Naive thymus-derived CD8-positive, alpha-beta T cell (primary cell): ENCODE measurements at places on chromosomes 6 and 20.

DNA sequence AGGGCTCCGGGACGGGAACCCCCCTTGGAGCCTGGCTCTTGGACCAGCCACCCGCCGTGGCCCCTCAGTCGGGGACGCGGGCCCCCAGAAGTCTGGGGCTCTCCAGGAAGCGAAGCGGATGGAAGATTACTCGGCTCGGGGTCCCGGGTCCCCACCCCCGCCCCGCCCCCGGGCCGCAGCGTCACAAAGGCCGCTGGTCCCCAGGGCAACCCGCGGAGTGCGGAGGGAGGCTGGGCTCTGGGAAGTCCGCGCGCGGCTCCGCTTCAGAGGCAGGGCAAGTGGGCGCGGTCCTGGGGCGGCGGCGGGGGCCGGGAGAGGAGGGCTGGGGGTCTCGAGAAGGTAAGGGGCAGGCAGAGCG, at the start of gene FNDC11:
Gene FNDC11 (plus strand): TSS at position 227 of the 358 bp plus-strand sequence. CDS start 1,505 bp downstream, outside the sequence.
- peak; percentile 60 for DNase-seq

DNA sequence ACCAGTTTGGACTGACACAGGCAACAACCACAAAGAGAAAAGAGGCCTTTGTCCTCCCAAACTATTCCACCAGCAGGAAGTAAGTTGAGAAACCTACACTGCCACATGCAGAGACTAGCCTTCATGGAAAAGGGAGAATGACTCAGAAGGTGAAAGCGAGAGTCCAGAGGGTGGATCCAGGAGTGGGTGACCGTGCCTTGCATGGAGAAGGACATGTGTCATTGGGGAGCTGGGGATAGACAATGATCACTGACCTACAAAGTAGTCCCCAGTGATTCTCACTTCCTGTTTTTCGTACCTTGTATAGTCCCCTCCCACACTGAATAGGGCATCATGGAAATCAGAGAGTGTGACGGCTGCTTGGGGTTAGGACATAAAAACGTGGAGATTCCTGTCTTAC, 91.9 kb downstream of the MYLK4 start:
- DNase-seq, result no peak

DNA sequence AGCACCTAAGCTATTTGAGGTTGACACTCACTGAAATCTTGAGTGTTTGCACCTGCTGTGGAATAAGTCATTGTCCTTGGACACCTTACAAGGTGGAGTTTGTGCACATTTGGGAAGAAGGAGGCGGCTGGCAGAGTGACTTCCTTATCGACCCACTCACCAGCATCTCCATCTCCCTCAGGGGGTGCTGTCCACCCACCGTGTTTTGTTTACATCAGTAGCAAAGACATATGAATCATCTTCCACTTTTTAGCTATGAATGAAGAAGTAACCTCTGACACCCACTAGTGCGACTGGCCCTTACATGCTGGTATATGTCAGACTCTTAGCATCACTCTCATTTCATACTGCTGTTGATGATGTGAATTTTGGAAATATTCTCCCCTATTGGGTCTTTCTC, 119.5 kb upstream of the SGK1 start:
- no peak for DNase-seq

DNA sequence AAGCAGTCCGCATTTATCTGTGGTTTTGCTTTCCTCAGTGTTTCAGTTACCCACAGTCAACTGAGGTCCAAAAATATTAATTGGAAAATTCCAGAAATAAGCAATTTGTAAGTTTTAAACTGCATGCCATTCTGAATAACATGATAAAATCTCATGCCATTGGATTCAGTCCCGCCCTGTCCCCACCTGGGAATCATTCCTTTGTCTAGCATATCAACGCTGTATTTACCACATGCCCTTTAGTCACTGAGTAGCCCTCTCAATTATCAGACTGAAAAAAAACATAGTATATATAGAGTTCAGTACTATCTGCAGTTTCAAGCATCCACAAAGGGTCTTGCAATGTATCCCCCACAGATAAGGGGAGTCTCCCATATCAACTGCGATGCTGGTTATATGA, 17.1 kb downstream of the RANBP9 start:
- DNase-seq, result no peak

- no peak for DNase-seq
Measured at GRCh38 chr6:57255451-57256169, 33.5 kb upstream of the RAB23 start.

- DNase-seq, result no peak
Measured at GRCh38 chr6:20879526-20879925, 345.3 kb downstream of the CDKAL1 start.

GRCh38 chr20:52922436-52922835, 49.7 kb upstream of the TSHZ2 start:
- no peak for DNase-seq

DNA sequence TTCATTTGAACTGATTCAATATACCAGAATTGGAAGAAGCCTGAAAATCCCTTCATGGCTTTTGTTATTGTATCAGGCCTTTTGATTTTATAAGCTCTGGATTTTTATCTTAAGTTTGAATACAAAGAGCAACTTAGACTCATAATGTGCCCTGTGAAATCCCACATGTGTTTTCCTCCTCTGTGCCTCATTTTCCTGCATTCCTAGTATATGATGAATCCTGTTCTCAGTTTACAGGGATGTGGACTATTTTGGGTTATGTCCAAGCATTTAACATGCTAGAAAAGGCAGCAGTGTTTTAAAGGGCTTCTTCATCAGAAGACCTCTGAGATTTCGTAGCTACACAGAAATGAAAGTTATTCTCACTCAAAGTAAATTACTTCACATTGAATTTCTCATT, 455.0 kb downstream of the RFPL4B start:
- no peak for DNase-seq

DNA sequence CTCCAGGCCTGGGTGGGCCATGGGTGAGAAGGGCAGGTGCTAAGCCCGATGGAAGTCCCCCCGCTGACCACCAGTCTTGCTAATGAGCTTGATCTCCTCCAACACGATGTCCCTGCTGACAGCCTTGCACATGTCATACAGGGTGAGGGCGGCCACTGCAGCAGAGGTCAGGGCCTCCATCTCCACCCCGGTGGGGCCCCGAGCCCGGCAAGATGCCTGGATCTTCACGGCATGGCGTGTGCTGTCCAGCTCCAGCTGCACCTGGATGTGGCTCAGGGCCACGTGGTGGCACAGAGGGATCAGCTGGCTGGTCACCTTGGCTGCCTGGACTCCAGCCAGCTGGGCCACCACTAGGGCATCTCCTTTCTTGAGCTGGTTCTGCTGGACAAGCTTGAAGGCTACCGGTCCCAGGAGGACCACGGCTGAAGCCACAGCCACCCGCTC, 27.9 kb downstream of the MOCS1 start:
- DNase-seq, result no peak

DNA sequence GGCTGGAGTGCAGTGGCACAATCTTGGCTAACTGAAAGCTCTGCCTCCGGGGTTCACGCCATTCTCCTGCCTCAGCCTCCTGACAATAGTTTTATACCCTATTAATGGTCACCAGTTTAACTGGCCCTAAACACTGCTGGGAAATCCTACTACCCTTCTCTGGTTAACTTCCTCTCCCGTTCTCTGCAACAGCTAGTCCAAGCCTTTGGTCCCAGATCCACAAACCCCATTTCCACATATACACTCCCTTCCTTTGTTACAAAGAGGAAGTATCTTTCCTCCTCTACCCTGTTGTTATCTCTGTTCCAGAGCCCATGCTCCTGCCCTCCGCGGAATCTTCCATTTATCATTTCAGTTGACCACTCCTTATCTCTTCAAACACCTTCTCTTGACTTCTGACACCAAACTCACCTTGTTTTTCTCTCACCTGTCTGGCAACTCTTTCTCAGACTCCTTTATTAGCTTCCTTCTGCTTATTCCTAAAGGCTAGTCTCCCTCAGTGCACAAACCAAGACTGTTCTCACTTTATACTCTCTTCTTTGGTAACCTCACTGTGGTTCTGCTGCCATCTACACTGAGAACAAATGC, 25.0 kb upstream of the TBC1D22B start:
- no peak for DNase-seq

DNA sequence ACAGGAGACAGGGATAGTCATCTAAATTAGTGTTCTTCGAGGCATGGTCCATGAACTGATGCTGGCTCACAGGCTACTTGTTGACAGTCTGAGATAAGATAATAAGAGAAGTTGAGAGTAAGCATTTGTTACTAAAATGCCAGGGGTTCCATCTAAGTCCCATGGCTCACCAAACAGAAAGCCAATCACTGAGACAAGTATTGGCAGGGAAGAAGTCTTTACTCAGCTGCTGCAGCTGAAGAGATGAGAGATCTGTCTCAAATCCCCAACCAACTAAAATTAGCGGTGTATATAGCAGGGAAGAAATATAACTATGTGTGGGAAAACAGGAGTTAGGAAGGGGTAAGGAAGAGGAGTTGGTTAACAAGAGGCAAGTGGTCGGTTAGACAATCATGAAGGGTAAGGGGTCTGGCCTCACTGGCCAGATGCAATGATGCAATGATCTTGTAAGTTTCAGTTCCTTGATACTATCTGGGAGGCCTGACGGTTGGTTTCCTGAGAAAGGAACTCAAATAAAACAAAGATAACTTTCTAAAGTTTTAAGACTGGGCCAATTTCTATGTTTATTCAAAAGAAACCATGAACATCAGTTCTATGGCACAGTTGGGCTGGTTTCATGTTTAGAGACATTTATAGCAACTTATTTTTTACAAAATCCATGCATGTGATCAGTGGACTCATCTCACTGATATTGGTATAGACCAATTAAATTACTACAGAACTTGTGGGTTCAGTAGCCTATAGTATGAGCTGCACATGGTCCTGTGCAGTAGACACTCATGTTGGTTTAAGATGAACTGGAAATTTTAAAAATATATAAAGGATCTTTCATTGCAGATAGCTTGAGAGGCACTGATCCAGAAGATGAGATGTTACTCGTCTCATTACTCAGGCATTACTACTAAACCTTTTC, 9.9 kb upstream of the HEBP2 start:
- DNase-seq, result no peak

DNA sequence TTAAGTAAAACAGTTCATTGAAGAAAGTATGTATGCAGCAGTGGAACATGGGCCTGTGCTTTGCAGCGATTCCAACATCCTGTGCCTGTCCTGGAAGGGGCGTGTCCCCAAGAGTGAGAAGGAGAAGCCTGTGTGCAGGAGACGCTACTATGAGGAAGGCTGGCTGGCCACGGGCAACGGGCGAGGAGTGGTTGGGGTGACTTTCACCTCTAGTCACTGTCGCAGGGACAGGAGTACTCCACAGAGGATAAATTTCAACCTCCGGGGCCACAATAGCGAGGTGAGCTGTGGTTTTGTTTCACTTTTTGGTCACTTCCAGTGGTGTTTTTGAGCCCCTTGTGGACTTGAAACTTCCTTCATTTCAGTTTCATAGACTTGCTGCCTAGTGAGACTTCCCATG, 1.7 kb downstream of the TULP4 start:
- no peak for DNase-seq

DNA sequence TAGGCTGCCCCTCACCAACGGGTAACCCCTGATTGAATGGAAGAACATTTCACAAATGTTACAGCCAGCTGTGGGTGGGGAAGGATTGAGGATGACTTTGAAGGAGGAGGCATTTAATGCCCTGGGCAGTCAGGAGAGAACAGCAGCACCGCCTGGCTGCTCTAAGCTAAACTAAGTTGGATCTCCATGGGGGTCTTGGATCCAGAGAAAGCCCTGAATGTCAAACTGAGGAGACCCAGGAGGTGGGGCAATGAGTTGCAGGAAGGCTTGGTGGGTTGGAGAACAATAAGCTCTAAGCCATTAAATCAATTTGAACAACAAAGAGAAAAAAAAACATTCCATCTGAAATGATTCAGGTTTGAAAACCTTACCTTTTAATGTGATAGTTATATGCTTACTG, 35.4 kb downstream of the TMX4 start:
- DNase-seq, result no peak

GRCh38 chr6:13795041-13795750, 19.2 kb downstream of the MCUR1 start:
- DNase-seq, result peak; percentile 73

GRCh38 chr20:58003525-58003924, 224.9 kb downstream of the ANKRD60 start:
- DNase-seq, result no peak

- no peak for DNase-seq
Measured at GRCh38 chr6:80098392-80098791, 8.1 kb upstream of the BCKDHB start.

GRCh38 chr6:56497240-56497639, 145.4 kb downstream of the DST start:
- DNase-seq, result no peak

DNA sequence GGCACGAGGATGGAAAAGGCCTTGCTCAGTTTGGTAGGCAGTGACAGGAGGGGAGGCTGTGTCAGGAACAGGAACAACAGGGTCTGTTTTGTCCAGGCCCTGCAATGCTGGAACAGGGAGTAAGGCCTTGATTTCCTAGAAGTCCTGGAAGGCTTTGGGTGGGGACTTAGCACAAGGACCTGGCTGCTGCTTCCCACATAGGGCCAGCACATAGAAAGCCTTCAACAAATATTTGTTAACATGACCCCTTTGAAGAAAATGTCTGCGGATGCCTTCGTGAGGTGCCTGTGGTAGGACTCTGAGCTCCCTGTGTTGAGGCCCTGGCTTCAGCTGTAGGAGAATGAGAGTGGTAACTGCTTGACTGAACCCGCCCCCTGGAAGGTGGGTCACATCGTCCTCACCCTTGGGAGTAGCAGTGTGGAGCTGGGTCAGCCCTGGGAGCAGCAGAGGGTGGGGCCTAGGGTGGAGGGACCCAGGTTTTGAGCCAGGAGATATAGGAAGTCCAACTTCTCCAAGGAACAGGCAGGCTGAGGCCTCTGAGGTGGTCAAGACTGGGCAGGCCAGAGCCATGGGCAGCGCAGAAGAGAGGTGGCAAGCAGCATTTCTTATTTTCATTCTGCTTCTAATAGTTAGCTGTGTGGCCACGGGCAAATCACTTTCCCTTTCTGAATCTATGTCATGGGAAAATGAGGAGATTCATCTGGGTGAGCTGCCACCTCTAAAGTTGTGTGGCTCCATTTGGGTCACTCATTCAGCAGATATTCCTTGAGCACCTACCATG, 50.0 kb downstream of the CNBD2 start:
- DNase-seq, result no peak

DNA sequence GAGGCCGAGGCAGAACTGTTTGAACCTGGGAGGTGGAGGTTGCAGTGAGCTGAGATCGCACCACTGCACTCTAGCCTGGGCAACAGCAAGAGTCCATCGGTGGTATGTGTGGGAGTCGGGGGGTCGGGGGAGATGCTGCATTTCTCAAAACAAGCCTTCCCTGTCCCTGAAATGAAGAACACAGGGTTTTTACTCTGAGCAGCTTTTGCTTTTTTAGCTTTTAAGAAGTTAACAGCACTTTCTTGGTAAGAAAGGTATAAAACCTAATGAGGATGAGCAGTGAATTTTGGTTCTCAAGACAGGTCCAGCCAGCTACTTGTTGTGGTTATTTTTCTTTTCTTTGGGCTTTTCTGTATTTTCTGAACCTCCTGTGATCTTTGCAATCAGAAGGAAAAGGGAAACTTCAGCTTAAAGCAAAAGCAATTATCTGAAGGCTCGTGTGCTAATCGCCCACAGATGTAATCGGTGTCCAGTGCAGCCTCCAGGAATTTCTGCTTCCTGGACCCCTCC, 3.7 kb downstream of the RPL10A start:
- DNase-seq, result no peak

DNA sequence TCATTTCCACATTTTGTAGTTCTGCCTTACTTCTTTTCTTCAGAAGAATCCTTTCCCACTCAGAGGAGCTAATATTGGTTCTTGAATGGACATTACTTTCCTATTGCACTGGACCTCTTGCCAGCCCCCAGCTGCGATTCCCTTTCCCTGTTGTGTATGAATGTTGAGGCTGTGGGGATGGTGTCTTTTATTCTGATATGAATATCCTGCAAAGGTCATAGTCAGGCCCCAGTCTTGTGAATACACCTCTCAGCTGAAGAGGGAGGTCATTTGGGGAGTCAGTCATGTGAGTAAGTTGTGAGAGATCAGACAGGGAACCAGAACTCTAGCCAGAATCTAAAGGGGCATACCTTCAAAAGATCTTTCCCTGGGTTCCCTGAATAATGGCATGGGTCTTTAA, 32.6 kb upstream of the OSTM1 start:
- no peak for DNase-seq
